AG10803 (cell line): ENCODE measurements at places on chromosomes 2 and 18.

- no peak for DNase-seq
Observed at GRCh38 chr18:35095983-35096676, 54.9 kb downstream of the MAPRE2 start.

DNA sequence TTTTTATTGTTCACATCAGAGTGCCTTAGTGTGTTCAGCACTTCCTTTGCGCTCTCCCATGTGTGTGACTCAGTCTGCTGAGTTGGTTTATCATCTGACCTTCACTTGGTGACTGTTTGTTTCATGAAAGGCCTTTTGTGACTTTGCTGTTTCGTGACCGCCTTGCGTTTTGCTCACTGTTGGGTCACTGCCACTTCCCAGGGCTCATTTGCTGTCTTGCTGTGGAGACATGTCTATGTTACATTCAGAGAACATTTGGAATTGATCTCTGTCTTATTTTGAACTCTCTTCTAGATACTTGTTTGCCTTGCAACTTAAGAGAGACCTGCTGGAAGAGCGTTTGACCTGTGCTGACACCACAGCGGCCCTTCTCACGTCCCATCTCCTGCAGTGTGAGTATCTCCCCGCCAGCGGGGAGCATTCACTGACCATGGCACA is 54.7 kb downstream of the FARP2 start:
- DNase-seq, result no peak

DNA sequence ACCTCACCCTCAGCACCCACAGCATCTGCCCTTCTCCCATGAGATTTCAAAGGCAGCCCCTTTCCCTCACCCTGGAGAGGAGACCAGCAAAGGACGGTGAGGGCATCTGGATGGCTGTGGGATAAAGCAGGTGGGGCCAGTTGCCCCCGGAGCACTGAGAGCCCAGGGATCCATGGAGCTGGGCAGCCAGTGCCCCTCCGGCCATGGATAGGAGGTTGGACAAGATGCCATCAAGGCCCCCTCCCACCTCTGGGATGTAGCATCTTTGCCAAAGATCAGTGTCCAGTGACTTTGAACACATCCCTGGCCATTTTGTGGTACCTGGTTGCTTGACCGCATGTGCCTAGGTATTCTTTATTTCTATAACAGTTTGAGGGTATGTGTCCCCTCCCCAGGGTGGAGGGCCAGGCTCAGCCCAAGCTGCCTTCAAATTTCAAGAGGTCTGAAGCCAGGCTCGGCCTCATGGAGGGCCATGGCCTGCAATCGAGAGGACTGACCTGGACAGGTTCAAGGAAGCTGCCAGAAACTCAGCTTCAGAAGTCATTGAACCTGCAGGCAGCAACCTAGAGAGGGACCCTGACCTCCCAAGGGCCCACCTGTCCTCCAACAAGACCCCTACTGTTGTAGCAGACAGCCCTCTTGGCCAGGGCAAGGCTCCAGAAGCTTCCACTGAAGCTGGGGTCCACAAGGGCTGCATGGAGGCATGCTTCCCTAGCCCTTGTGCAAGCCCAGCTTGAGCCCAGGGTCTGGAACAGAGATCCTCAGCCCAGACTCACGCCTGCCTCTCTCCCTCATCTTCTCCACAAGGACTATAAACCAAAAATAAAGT is 55.5 kb upstream of the BIN1 start:
- no peak for DNase-seq

GRCh38 chr2:98568161-98568956 is 40.0 kb downstream of the COA5 start:
- peak; percentile 43 for DNase-seq

- no peak for DNase-seq
Observed at GRCh38 chr2:167706800-167707199, 540.6 kb downstream of the STK39 start.

- no peak for DNase-seq
Observed at GRCh38 chr2:201830666-201831065, 24.3 kb downstream of the CDK15 start.

DNA sequence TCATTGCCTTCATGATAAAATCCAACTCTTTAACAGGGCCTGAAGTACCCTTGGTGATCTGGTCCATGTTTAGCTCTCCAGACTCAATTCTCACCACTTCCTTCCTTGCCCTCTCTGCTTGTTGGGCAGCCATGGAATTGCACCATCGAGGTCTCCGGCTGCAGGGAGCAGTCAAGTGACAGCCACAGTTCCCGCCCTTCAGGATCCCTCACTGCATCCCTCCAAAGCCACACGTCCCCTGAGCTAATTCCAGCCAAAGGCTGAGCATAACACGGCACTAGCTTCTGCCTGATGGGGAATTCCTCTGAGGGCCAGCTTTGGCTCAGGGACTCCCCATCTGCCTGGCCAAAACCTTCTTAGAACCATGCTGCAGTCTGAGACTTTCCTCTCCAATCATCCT is 47.4 kb upstream of the SLC1A4 start:
- no peak for DNase-seq

DNA sequence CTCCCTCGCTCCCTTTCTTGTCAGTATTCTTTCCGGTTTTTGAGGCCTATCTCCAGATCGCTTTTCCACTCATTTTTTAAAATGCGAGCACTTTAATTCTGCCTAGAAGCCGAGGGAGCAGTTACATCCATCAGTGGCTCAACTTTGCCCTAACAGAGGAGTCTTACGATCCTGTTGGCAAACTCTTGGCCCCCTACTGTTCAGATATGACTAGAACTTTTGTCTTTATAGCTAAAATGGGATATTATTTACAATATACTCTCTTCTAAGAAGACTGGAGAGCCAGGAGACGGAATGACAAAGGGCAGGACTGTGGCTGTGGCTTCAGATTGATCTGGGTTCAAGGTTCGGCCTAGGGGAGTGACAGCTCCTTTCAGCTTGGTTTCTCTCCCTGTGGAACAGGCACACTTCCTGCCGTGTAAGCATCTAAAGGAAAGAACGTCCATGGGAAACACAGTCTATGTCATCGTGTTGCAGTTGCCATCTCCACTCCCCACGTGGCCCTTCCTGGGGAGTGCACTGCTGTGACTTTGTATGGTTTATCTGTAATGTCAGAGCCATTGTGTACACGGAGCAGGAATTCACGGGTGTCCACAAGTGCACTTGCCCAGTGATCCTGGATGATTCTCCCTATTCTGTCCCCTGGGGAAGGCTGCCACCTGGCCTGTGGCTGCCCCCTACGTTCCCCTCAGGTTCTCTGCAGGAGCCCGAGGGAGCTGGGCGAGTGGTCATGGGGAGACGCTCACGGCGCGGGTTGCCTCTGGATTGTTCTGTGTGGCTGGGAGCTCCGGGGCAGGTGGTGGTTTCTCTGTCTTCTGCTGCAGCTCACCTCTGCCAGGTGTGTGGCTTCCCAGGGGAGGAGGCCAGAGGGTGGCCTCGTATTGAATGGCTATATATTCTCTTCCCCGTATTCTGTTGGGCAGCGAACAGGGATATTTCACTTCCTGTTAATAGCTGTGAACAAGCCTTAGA is 222.0 kb downstream of the LDLRAD4 start:
- no peak for DNase-seq

DNA sequence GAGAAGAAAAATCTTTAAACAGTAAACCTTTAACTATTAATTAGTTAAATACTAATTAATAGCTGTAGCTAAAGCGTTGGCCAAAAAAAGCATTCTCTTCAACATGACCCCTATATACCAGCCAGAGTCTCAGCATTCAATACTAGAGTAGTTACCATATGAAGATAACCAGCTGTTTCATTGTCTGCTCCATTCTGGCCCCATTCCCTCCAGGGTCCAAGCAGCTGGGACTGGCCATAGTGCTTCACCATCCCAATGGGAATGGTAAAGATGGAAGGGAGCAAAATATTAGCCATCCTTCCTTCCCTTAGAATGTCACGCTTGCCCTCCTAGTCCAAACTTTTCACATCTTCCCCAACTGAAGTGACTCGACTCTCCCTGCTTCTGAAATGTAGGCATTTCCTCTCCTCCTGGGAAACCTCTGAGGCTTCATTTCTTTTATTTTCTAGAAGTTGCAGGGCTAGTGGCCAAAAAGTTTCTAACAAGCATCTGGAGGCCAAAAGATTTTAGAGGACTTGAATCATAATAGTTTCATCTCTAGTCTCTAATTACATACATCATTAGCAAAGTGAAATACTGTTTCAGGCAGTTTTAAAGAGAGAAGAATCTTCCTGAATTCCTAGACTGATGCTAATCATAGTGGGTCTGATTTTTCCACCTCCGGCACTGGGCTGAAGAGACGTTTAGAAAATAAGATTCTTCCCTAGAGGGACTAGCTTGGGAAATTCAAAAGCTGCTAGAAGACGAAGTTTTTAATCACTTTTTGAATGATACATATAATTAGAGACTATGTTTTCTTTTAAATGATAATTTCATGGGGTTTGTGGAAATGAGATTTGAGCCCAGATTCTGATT is 52.7 kb downstream of the CCDC68 start:
- peak; percentile 63 for DNase-seq

DNA sequence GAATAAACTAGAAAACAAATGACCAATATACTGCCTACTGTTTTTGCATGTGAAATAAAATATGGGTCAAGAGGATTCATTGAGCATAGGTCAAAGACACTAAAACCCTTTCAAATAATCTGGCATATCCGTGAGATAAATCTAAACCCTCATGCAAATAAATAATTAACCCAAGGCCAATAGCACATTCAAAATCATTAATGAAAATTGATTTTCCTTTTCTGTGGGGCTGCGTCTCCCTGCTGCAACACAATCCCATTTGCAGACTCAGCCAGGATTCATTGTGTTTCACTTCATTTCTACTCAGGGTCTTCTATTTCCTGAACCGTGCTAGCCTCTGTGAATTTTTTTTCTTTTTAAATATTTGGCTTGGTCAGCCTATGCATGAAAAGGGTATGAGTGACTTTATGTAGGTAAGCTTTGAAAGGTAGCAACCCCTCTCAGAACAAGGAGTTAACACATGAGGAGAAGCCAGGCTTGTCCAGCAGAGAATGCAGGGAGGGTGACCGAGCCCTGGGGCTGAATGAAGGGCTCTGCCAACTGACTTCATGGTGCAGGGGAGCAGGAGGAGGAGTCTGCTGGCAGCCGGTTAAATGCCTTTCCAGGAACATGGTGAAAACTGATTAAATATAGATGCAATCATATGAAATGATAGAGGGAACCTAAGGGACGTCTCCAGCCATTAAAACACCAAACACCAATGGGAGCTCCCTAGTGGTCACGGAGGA is 10.3 kb upstream of the CTAGE1 start:
- no peak for DNase-seq

GRCh38 chr2:134391751-134392160 is 137.9 kb downstream of the MGAT5 start:
- no peak for DNase-seq

DNA sequence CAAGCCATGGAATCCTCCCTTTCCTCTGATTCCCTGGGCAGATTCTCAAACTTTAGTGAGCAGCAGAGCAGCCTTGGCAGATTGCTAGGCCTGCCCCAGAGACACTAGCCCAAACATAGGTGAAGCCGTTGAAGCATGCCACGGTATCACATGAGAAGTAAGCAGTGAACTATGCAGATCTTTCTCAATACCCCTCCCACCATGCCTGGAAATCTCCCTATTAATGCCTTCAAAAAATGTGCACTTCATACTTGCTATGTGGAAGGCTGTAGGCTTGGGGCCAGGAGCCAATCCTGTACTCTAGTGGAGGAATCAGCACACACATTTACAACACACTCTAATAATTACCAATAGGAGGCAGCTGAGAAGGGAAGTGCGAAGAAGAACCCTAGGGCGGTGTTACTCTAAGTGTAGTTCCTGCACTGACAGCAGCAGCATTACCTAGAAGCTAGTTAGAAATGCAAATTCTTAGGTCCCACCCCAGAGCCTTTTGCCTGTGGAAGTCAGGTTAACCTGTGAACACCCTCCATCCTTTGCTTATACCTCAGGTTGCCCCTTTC is 305.1 kb upstream of the SPRED2 start:
- no peak for DNase-seq

DNA sequence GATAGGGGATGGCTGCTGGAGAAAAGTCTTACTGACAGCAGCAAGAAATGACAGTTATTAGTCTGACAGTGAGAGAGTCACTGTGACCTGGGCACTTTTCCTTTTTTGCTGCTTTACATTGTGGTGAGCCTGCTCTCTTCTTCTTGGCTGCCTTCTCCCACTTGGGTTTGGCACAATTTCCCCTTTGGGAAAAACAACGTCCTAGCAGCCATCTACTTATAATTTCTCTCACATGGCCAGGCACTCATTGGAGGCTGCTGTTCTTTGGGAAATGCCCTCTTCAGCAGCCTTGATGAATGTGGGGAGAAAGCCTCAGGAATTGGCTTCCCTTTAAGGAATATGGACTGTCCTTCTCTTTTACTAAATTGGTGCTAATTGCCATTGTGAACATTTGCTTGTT is 60.4 kb upstream of the SLC1A4 start:
- DNase-seq, result no peak

GRCh38 chr2:172484706-172485105 is 57.3 kb downstream of the ITGA6 start:
- DNase-seq, result no peak

GRCh38 chr2:148455791-148456190 is 188.8 kb upstream of the EPC2 start:
- no peak for DNase-seq

- no peak for DNase-seq
Observed at GRCh38 chr2:63364866-63365265, 223.4 kb downstream of the WDPCP start.

GRCh38 chr2:222440673-222441422 is 16.5 kb downstream of the SGPP2 start:
- DNase-seq, result peak; percentile 82
